ENCODE measurements at places on chromosomes 3 and 15.

DNA sequence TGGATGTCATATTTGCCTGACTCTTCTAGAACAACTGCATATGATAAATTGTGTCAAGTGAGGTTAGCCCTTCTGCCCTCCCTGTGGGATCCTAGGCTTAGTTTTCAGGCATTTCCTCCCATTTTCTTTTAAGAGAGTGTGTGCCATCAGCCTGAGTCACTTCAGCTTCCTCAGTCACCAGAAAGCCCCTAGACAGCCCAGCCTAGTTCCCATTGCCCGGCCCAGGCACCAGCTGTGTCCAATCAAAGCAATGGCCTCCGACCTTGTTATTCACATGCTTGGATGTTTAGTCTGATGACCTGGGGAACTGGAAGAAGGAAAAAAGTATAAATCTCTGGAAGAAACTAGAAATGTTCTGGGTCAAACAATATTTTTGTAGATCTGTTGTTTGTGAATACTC is 221.9 kb upstream of the LRIG1 start:
- no peak for DNase-seq

DNA sequence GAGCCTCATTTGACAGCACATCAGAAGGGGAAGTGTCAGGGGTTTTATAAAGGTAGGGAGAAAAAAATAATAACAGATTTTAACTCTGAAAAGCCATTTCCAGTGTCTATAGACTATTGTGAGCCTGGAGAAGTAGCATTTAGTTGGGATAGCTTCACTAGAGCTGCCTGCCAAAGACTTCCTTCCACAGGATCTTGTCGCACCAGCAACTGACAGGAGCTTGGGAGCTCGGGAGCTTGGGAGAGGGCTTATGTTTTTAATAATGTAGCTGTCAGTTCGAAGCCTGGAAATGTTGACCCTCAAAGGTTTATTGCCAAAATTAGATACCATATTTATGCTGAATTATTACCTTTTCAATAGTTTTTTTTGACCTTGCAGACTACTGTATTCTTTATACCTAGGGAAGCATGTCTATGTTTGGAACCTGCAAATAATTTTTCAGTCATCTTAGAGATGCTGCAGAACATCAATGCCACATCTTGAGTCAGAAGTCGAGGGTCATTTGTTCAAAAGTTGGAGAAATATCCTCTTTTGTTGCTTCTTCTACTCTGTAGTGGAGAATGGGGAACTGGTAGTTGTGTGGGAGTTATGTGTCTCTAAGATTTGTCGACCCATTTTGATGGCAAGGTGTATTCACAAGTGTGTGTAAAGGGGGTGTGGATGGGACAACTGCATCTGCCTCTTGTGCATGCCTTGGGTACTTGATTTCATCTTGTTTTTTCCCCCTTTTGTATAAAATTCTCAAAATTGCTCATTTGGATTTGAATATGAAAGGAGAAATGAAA is 41.7 kb downstream of the ARPP21 start:
- DNase-seq = no peak

GRCh38 chr3:57009367-57009766 is 51.1 kb upstream of the SPATA12 start:
- no peak for DNase-seq

DNA sequence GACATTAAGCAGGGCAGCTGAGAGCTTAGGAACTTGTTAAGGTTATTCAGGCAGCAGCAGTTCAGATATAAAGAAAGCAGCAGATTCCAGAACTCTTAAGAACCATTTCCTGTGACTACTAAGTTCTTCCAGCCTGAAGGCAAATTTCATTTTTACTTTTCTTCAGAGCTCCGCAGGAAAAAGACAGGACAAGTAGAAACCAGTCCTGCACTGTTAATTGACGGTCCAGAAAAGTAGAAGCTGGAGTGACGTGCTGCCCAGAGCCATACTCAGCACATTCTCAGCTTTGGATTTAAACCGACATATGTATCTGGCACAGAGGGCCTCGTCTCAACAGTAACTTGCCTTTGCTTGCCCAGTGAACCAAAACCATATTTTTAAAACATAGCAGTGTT is 219.4 kb upstream of the STRIT1 start:
- no peak for DNase-seq

GRCh38 chr3:138875754-138876664 is 41.3 kb upstream of the PIK3CB start:
- DNase-seq = no peak

- DNase-seq = peak; percentile 19
These were observed 3.1 kb upstream of the DLL4 start for GRCh38 chr15:40925863-40926658.

GRCh38 chr3:155070932-155071387 is 9.2 kb upstream of the MME start:
- DNase-seq = no peak

- DNase-seq = no peak
These were observed 317.3 kb upstream of the NECTIN3 start for GRCh38 chr3:110754212-110754916.

GRCh38 chr3:46557814-46558183 is 8.3 kb downstream of the LRRC2 start:
- DNase-seq = no peak

GRCh38 chr3:160210799-160211221 is 14.4 kb upstream of the C3orf80 start:
- DNase-seq = no peak

DNA sequence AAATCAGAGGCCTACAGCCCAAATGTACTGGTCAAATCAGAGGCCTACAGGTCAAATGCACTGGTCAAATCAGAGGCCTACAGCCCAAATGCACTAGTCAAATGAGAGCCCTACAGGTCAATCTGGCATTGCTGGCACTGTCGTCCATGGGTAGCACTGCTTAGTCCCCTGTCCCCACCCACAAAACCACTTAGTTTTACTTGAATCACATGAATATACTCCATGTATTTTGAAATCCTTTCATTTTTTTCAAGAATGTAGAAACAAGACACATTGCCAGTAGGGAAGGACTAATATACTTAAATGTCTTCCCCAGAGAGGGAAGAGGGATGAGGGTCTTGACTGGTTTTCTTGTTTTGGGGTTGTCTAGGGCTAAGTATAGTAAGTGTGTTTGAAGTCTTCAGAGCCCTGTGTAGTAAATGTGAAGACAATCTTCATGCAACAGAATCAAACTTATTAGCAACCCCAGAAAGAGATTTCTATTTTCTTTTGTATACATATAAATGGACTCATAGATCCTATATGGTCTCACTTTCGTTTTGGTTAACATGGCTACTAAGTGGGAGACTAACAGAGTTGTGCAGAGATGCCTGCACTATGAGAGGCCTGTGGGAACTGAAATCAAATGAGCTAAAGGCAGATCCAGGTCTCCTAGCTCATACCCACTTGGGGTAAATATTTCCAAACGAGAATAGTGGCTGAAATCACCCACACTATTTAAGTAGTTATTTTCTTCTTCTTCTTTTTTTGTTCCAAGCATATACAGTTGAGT is 38.3 kb upstream of the DCUN1D1 start:
- no peak for DNase-seq

DNA sequence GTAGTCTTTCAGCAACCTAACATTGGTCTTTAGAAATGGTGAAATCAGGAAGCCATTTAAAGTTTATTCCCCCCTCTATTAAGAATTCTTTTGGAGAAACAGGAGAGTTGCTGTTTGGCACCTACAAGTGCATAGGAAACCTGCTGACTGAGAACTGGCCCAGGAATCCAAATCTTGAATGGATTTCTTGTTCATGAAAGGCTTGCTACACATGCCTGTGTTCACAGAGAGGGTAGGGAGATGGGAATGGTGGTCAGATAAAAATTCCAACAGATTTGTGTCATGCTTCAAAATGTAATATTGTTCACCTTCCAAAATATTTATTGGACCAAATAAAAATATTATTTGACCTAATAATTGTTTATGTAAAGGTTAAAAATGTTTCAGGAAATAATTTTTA is 24.2 kb upstream of the ZPLD1 start:
- no peak for DNase-seq

DNA sequence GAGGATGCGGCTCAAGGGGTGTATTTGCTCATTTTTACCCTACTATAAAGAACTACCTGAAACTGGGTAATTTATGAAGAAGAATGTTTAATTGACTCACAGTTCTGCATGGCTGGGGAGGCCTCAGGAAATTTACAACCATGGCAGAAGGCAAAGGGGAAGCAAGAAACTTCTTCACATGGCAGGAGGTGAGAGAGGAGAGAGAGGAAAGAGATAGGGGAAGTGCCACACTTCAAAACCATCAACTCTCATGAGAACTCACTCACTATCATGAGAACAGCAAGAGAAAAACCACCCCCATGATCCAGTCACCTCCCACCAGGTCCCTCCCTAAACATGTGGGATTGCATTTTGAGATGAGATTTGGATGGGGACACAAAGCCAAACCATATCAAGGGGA is 192.7 kb downstream of the DIPK2A start:
- DNase-seq = no peak

- DNase-seq = peak; percentile 50
These were observed 63.3 kb downstream of the ABTB1 start for GRCh38 chr3:127735767-127736693.

GRCh38 chr3:8327739-8328138 is 173.9 kb upstream of the LMCD1 start:
- DNase-seq = peak; percentile 61

- DNase-seq = peak; percentile 77
These were observed 13.3 kb upstream of the CD47 start for GRCh38 chr3:108103886-108104797.

GRCh38 chr3:53196575-53197407 is 35.8 kb downstream of the PRKCD start:
- no peak for DNase-seq

GRCh38 chr3:169269005-169269404 is 394.5 kb downstream of the MECOM start:
- no peak for DNase-seq

DNA sequence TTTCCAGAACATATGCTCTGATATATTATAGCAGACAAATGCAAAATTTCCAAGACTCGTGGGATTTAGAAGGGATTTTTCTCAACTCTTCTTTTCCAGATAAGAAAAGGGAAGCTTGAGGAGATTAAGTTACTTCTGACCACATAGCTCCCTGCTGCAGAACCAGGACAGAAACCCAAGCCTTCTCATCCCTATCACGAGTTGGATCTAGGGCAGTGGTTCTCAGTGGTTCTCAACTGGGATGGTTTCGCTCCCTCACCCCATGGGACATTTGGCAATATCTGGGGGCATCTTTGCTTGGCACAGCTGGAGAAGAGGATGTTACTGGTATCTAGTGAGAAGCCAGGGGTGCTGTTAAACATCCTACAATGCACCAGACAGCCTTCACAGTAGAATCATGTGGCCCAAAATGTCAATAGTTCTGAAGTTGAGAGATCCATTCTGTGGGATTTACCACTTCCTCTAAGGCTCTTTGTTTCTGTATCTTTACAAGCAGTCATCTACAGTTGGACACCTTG is 64.2 kb downstream of the LIPC start:
- DNase-seq = no peak

DNA sequence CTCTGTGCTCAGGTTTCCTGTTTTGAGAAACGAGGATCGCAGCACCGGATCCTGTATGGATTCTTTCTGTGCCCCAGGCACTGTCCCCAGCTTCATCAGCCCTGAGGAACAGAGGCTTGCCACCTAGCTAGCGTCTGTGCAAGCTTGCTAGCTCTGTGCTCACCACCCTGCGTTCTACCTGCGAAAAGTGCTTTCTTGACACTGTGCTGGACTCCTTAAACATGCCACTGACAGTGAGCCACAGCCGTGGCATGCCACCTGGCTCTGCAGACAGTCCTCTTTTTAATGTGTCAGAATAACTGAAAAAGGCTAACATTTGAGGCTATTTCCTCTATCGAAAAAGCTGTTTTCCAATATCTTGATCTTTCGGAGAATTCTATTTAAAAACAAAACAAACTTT is 1.4 kb downstream of the PGPEP1L start:
- DNase-seq = no peak

GRCh38 chr3:13652728-13653127 is 103.8 kb downstream of the FBLN2 start:
- no peak for DNase-seq

- no peak for DNase-seq
These were observed 23.7 kb downstream of the OXNAD1 start for GRCh38 chr3:16288664-16289063.

DNA sequence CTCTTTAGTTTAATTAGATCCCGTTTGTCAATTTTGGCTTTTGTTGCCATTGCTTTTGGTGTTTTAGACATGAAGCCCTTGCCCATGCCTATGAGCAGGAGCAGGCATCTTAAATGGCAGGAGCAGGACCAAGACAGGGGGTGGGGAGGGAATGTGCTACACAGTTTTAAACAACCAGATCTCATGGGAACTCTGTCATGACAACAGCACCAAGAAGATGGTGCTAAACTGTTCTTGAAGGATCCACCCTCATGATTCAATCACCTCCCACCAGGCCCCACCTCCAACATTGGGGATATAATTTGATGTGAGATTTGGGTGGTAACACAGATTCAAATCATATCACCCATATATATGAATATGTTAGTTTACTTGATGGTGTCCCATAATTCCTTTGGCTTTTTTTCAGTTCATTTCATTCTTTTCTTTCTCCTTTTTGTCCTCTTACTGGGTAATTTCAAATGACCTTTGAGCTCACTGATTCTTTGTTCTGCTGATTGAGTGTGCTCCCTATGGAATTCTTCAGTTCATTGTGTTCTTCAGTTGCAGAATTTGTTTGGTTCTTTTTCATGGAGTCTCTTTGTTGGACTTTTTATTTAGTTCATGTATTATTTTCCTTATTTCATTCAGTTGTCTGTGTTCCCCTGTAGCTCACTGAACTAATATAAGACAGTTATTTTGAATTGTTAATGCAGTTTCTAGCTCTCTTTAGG is 62.6 kb downstream of the DOCK3 start:
- DNase-seq = no peak

DNA sequence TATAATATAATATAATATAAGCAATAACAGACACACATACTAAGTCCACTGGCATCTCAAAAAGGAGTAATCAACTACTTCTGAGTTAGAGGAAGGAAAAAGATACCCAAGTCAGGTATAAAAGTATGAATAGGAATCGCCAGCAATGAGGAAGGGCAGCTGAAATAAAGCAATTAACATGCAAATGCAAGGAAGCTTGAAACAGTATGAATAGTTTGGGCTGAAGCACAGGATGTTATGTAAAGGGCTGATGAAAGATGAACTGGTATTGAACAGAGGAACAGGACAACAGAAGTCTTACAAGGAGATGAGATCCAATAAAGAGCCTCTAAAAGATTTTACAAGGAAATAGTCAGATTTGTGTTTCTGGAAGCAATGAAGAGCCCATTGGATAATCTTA is 7.1 kb downstream of the COPS2 start:
- no peak for DNase-seq

Measured in NCI-H1105 treated with DMSO at 0.1 percent for 48 hours (cell line).